ENCODE measurements at places on chromosomes 1 and 21.
A peak's percentile ranks its signal among the peaks of the same experiment; 100 is the strongest.

DNA sequence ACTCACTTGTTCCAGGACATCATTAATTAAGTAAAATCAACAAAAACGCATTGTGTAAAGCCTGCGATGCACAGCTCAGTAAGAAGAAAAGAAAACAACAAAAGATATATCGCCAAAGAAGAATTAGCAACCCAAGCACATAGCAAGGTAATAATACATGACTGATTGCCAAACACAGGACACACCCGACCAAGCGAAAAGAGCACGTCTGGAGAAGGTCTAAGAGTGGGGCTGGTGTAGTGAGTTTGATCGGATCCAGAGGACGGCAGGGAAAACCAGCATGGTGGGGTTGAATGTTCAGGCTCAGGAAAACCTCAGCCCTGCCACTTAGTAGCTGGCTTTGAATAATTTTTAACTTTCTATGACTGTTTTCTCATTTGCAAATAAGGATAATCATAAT lies 69.8 kb downstream of the JAK1 start:
- no peak for DNase-seq

GRCh38 chr1:174815474-174815908 lies 184.3 kb upstream of the CACYBP start:
- DNase-seq = no peak

- DNase-seq = no peak
These were observed 107.5 kb downstream of the MRPS6 start for GRCh38 chr21:34180826-34181359.

DNA sequence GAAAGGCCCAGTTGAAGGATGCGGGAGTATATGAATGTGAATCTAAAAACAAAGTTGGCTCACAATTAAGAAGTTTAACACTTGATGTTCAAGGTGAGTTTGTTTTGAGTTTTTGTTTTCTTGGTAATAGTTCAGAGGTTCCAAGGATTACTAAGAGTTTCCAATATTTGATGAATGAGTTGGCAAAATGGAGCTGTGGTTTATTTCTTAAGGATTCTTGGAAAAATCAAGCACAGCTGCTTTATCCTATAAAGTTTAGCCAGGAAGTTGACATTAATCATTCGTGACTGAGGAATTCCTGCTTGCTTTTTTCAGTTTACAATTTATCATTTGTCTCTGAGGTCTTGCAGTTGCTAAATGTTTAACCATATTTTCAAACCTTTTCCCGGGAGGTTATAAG lies 15.1 kb downstream of the VCAM1 start:
- no peak for DNase-seq

- peak; percentile 30 for DNase-seq
These were observed at the start of gene PDE4B for GRCh38 chr1:65792669-65793358. PDE4B (plus strand) TSS chr1:65792895.

DNA sequence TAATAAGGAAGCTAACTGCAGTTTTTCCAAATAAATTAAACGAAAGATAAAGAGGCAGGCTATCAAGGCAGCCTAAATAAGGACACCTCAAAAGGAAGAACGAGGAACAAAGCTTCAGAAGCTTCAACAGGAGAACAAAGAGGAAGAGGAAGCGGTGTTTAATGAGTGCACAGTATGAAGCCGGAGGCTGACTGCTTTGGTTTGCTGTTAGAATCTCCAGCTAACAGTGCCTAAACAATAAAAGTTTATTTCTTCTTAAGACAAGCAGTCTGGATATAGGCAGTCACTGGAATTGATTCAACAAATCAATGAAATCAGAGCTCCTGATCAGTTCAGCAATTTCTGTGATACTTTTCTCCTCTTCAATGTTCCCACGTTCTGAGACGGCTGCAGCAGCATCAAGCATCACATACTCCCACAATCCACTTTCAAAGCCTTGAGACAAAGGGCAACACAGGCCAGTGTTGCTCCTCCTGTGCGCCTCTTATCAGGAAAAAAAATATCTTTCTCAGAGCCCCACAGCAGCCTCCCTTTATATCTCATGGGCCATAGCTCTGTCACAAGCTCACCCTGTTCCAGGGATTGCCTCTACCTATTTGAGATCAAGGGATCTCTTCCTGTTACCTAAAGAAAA lies 365.6 kb upstream of the ST6GALNAC5 start:
- DNase-seq = peak; percentile 66

DNA sequence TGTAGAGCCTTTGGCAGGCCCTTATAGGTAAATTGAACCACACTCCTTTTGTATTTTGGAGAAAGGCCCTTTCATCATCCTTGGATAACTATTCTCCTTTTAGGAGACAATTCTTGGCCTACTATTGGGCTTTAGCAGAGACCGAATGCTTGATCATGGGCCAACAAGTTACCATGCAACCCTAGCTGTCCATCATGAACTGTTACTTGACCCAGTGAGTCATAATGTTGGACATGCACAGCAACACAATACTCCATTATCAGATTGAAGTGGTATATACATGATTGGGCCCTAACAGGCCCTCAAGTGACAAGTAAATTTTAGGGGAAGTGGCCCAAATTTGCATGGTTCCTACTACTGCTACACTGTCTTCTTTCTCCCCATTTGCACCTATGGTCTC lies 84.4 kb downstream of the CATSPERE start:
- DNase-seq = no peak

- DNase-seq = peak; percentile 78
These were observed 3.0 kb downstream of the FCAMR start for GRCh38 chr1:206967096-206967849.

- no peak for DNase-seq
These were observed 1.5 kb upstream of the PLA2G2D start for GRCh38 chr1:20120796-20121195.

DNA sequence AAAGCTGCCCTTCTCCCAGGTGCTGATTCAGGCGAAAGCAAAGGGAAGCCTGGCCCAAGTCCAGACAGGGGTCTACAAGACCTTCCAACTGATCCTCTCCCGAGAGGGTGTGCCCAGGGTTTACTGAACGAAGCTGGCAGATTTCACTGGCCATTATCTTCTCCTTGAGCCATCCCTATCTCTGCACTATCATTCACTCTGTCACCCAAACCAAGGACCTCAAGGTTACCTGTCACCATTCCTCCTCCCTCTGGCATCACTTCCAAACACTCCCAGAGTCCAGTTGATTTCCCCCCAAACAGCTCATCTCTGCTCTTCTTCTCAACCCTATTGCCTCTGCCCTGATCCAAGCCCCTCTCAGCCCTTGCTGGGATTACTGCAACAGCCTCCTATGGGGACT lies 4.9 kb downstream of the STK40 start:
- no peak for DNase-seq

DNA sequence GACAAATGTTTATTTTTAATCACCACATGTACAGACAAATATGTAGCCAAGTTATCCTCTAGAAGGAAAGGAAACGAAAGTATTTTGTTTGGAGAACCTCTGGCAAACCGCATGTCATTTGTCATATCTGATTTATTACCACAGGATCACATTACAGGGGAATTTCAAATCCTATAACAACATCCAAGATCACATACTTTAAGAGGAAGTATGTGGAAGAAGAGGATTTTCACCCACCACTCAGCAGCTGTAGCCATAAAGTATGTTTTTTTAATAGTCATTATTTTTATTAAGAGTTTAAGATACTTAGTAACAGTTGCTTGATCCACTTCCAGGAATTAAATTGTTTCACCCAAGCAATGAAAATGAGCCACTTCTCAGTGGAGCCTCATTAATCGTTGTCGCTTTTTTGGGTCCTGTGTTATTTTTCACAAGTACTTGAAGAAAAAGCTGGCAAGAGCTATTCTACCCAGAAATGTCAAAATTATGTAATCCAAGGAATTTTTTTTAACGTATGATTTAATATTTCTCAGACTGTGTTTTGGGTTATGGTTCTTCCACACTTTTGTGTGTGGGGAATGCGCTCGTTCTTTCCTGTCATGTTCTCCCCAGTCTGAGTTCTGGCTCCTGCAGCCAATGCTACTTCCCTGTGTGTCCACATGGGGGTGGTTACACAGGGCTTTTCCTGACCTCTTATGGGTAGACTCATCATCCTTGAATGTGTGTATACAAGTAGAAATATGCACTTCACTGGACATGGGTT lies 6.9 kb downstream of the SERTAD4 start:
- peak; percentile 27 for DNase-seq

DNA sequence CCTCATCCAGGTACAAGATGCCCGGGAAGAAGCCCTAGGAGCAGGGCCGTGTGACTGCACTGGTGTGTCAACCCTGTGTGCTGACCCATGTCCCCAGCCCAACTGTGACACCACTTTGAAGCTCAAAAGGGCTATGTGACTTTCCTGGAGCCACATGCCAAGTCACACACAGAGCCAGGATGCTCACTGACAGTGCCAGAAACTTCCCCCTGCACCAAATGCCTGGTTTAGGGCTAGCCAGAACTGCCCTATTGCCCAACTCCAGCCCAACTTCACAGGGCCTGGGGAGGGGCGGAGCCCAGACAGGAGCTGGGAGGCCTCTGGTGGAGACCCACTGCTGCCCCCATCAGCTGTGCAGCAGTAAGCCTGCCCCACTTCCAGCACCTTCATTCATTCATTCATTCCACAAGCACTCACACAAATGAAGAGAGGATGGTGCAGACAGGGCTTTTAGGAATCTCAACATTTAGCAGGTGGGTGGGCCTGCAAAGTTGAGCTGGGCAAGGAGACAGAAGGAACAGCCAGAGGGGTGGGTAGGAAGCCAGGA lies 36.7 kb downstream of the KCNQ4 start:
- DNase-seq = peak; percentile 33

DNA sequence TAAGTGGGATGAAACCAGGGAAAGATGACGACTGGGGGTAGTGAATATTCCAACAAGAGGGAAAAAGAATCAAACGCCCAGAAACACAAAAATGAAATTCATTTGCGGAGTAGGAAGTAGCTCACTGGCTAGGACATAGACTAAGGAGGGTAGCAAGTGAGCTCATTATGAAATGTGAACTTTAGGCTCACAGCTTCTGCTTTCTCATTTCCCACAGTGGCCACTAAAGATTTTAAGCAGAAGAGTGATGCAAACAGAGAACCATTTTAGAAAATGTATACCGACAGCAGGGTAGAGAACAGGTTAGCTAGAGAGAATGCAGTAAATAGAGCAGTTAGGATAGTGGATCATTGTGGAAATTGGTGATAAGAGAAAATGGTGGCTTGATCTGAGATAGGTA lies 3.5 kb downstream of the CD48 start:
- peak; percentile 74 for DNase-seq

DNA sequence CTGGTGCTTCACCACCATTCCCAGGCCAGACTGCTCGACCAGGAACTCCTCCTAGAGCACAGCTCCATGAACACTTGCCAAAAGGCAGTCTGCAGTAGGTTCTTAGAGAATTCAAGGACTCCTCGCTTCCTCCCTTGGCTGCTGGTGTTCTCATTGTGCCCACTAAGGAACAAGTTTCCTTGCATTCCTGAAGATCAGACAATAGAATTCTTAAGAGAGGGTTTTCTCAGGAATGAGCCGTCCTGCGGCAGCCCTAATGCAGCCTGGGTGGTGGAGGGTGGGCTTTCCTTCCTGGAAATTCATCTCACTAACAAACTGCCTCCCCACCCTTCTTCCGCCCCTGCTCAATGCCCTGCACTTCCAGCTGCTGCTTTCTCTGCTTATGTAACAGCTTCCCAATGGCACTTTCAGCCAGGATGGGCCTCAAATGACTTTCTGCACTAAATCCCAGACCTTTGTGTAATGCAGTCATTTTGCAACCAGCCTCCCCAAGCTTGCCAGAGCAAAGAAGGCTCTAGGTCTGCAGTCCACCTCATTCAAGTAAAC lies 287.9 kb downstream of the PLPP3 start:
- no peak for DNase-seq

DNA sequence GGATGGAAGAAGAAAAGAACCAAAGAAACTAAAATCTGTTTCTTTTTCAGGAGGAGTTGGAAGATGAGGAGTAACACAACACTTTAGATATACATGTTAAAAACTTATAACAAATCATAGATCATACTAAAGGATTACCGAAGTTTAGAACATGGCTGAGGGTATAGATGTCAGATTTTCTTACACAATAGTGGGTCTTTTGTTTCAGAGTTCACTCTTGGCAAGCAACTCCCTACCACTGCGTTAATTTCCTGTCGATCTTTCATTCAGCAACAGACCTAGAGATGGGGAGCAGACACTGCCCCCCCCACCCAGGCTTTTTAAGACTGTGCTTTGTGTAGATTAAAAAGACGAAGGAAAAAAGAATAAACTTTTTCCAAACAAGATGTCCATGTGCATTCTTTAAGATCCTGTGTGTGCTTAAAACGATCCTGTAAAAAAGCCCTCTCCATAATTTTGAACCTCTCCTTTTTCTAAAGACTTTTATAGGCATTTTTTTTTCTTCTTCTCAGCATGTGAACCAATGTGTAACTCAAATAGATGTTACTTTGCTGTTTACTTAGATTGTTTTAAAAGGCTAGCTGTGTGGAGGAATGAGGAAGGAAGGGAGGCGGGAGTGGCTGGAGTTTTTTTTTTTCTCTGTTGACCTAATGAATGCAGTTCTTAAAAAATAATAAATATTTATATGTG lies 50.4 kb downstream of the NFIA start:
- DNase-seq = peak; percentile 35

GRCh38 chr1:226633541-226634165 lies 85.1 kb downstream of the STUM start:
- DNase-seq = no peak

GRCh38 chr1:47703156-47703825 lies 265.4 kb downstream of the FOXD2 start:
- no peak for DNase-seq

DNA sequence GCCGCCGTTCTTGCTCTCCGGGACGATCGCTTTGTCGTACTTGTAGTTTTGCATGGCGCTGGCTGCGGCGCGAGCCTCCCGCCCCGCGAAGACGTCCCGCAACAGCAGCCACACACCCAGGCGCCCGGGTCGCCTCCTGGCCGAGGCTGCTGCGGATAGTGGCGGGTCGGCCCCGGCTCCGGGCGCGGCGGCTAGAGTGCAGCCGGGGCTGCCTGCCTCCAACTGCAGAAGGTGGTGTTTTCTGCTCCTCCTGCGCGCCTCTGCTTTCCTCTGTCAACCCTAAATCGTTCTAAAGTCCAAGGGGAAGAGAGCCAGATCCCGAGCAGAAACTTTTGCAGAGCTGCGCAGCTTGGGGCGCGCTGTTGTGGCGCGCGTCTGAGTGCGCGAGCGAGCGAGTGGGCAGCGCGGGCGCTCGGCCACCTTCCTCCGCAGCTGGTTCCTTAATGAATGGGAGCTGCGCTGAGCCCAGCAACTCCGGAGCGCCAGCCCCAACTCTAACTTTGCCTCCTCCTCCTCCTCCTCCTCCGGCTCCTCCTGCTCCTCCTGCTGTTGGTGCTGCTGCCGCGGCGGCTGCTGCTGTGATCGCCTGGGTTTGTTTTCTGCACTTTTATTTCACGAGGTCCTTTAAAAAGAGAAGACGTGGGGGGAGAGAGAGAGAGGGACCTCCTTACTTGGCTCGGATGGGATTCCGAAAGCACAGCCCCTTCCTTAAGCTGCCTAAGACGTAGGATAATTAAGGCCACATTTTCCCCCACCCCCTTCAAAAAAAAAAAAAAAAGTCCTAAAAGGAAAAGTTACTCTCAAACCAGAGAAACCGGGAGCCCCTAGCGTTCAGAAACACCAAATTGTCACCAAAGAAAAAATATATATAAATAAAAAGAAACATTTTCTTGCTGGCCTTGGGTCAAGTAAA lies at the start of gene PLPP3:
TSS of gene PLPP3 (minus strand) at position 601 of the 913 bp plus-strand sequence. CDS start at position 54, 547 bp downstream.
- DNase-seq = peak; percentile 86

- no peak for DNase-seq
These were observed 11.2 kb downstream of the C1orf198 start for GRCh38 chr1:230857077-230857476.

Measured in common myeloid progenitor, CD34-positive (primary cell).